Hippocampal formation (tissue), 2 donors: ENCODE measurements at places on chromosomes 2 and 18.

- DNase-seq: no peak
These were observed 10.2 kb downstream of the KIF5C start for GRCh38 chr2:148885209-148885608.

- DNase-seq: peak; percentile 51
These were observed 122.7 kb downstream of the DNER start for GRCh38 chr2:229591611-229592010.

GRCh38 chr18:24790347-24790746 is 329.9 kb downstream of the HRH4 start:
- DNase-seq: no peak

- no peak for DNase-seq
These were observed 13.0 kb downstream of the ACTR2 start for GRCh38 chr2:65240657-65241056.

- no peak for DNase-seq
These were observed 13.1 kb downstream of the DAW1 start for GRCh38 chr2:227884511-227884947.

- no peak for DNase-seq
These were observed 25.6 kb downstream of the KLHL29 start for GRCh38 chr2:23410596-23410995.

DNA sequence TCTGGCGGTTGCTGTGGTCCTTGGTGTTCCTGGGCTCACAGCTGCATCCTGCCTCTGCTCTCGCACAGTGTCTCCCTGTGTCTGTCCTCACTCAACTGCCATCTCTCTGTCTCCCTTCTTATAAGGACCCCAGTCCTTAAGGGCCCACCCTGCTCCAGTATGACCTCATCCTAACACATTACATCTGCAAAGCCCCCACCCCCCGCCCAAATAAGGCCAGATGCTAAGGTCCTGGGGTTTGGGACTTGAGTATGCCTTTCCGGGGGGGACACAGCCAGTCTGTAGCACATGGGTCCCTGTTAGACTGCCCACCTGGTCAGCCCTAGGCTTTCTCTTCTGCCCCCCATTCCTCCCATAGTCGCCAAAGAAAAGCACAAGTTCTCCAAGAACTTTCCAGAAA is 40.7 kb downstream of the FER1L5 start:
- no peak for DNase-seq

DNA sequence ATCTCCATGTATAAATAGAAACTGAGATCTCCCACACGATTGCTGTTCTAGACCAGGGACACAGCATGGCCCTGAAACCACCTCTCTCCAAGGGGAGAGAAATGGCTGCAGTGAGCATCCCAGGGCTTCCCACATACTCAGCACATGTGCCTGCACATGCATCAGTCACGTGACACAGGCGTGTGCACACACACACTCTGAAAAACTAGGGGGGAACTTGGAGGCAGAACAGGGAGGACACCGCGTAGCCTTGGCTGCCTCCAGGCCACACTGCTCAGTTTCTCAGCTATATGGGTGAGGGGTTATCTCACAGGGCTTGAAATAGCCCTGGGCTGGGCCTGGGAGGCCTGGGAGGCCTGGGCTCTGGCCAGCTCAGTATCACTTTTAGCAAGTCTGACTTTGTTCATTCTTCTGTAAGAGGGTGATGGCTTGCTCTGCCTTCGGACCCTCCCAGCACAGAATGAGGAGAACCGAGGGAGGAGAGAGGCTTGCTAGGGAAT is 66.9 kb downstream of the EMX1 start:
- no peak for DNase-seq

GRCh38 chr2:121335294-121336290 is 50.6 kb upstream of the TFCP2L1 start:
- no peak for DNase-seq

- DNase-seq: no peak
These were observed 12.8 kb downstream of the NOSTRIN start for GRCh38 chr2:168814939-168815907.

GRCh38 chr18:73168236-73168635 is 300.4 kb upstream of the NETO1 start:
- no peak for DNase-seq

- no peak for DNase-seq
These were observed 63.6 kb downstream of the ASXL2 start for GRCh38 chr2:25814681-25815080.

DNA sequence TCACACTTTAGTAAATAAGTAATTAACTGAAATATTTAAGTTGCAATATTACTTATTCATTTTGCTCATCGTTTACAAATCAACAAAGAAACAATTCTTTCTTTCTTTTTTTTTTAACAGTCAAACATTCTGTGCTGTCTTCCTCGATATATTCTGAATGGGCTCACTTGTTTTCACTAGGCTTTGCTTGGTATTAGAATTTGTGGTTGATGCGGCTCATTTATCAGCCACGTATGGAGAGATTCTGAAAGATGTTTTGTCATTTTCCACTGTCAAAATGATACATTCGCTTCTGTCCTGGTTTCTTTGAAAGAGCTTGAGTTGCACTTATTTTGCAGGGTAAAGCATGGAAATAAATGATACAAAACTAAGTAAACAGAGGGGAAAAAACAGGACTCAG is 323.7 kb downstream of the LRRTM1 start:
- DNase-seq: peak; percentile 43

GRCh38 chr2:206031950-206032567 is 53.9 kb downstream of the INO80D start:
- no peak for DNase-seq

GRCh38 chr2:158610059-158610458 is 153.3 kb downstream of the PKP4 start:
- no peak for DNase-seq

DNA sequence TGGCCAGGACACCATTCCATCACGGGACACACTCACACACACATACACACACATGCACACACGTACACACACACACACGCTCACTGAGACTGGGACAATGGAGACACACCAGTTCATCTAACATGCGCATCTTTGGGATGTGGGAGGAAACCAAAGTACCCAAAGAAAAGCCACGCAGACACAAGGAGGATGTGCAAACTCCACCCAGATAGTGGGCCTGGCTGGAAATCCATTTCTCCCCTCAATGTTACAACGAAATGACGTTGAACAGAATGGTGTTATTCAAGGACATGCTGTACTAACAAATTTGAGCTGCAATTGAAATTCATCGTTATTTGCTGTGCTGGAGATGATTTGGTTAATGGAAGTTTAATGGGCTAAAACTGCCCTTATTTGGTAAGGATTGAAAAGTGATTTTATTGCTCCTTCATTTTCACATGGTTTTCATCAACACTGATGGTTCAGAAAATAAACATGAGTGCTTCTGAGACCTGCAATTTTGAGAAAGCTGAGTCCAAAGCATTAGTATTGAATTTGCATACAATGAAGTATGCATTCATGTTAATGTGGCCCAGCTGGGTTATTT is 110.0 kb downstream of the KCNE4 start:
- DNase-seq: no peak

- DNase-seq: no peak
These were observed 62.9 kb downstream of the AFTPH start for GRCh38 chr2:64586883-64587481.

DNA sequence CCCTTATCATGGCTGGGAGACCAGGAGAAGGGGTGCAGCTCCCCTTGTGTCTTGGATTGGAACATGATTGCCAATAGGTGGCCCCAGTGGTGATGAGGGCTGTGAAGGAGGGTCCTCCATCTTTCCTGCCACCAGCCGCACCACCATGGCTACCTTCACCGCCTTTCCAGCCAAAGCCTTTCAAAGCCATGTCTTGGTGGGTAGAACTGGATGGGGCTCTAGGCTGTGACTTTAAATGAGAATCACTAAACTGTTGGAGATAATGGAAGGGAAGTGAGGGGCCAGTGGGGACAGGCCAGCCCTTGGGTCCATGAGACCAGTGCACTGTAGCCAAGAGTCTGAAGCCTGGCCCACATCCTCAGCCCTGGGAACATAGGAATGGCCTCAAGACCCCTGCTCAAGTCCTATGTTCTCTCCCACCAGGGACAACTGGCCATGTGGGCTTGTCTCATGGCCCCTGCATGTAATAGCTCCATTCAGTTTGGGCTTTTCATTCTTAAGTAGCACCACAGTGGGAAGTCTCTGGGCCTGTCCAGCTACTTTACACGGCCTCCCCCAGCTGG is 345.7 kb downstream of the DYSF start:
- no peak for DNase-seq
